Endothelial cell (in vitro differentiated cells): ENCODE measurements at places on chromosomes 2 and 18. TPM values are rescaled to one million over a fixed set of nuclear protein-coding genes. Genes with fewer than 3 reads are reported as not detected.

DNA sequence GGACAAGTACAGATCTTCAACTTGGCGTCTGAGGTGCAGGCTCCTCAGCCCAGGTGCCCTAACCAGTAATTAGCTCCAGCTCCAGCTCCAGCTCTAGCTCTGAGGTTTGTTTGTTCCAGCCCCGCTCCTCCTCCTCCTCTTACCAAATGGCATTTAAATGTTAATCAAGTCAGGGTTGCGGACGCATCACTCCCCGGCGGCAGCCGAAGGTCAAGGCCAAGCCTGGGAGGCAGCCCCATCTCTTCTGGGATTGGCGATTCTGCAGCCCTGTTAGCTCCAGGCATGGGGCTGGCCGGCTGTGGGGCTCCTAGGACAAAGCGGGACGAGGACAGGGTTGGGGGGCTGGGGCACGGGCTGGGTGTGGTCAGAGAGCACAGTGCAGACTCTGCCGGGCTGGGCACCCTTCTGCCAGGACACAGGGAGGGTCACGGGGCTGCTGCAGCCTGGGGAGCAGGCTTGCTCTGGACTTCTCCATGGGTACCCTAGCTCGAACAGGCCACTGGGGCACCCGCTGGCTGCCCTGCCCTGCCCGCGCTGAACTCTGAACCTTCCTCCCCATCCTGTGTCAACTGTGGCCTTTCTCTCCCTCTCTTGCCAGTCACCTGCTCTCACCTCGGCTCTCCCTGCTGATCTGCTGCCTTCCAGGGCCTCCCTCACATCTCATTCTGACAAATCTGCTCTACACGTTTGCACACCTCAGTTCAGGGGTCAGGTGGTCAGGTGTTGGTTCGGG, 203.3 kb downstream of the CELF4 start:
- no peak overlapping the region for H3K27ac ChIP-seq
- DNase-seq = no peak
- H3K36me3 ChIP-seq = no peaks in the 10 kb centered on the region
- H3K4me1 ChIP-seq = no peaks in the 10 kb centered on the region
- no peak overlapping the region for H3K4me3 ChIP-seq

DNA sequence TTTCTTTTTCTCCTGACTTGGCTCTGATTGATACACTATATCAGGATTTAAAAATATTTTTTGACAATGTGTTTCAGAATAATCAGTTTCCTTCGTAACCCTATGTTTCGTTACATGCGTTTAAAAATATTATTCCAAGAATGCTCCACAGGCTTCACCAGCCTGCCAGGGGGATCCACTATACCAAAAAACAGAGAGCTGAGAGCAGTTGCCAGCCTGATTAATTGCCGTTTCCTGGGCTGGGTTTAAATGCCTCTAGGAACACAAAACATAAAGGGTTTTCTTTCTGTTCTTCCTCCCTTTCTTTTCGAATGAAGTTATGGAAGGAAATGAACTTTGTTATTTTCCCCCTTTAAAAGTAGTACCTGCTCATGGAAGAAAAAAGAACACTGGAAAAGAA, 47.9 kb downstream of the LRRFIP1 start:
- peaks cover 6% of the 10 kb centered on the region for H3K36me3 ChIP-seq
- H3K27me3 ChIP-seq = peaks cover 11% of the 10 kb centered on the region
- H3K27ac ChIP-seq = peak overlapping the region; percentile 100
- peak overlapping the region; percentile 76 for H3K4me3 ChIP-seq

GRCh38 chr2:42361728-42362283, 789 bp upstream of the COX7A2L start:
- peak overlapping the region; percentile 94 for H3K4me3 ChIP-seq
- peak overlapping the region; percentile 86 for H3K27ac ChIP-seq
- H3K27me3 ChIP-seq = peaks cover 5% of the 10 kb centered on the region
- DNase-seq = no peak
- H3K4me1 ChIP-seq = peaks cover 18% of the 10 kb centered on the region

RNF103 gene
- total RNA-seq = 31.9 TPM

LRRTM4 gene
- 1.8 TPM for total RNA-seq
